Fibroblast of the aortic adventitia (primary cell): ENCODE measurements at places on chromosomes 11 and 22.

DNA sequence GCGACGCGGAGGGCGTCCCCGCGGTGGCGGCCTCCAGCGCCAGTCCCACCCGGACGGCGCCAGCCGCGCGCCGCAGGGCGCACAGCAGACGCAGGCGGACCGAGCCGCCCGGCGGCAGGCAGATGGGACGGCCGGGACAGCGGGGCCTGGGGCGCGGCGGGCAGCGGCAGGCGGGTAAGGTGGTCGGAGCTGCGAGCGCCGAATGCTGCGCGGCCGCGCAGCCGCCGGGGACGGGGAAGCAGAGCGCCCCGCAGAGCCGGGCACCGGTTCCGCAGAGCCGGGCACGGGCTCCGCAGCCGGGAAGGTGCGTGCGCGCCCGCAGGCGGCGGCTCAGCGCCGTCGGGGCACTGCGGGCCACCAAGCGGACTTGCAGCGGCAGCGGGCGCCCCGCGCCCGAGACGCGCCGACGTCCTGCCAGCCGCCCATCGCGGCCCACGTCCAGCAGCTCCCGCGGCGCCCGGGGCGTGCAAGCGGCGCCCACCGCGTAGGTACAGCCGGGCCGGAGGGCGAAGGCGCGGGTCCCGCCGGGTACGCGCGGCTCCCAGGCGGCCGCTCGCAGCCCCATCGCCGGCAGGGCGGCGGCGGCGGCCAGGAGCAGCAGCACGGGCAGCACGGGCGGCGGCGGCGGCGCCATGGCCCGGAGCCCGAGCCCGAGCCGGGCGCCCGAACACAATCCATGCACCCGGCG is 739 bp downstream of the CELSR1 start:
- no peak for DNase-seq

- DNase-seq = no peak
These were observed 500 bp upstream of the ADSL start for GRCh38 chr22:40345815-40346184.

- no peak for DNase-seq
These were observed 351.2 kb upstream of the API5 start for GRCh38 chr11:42960521-42961088.

GRCh38 chr11:2136209-2136951 is 2.8 kb downstream of the IGF2 start:
- DNase-seq = no peak

GRCh38 chr22:41538583-41538982 is 5.7 kb downstream of the POLR3H start:
- DNase-seq = no peak

- no peak for DNase-seq
These were observed 51.6 kb downstream of the CLMP start for GRCh38 chr11:123143476-123143875.

DNA sequence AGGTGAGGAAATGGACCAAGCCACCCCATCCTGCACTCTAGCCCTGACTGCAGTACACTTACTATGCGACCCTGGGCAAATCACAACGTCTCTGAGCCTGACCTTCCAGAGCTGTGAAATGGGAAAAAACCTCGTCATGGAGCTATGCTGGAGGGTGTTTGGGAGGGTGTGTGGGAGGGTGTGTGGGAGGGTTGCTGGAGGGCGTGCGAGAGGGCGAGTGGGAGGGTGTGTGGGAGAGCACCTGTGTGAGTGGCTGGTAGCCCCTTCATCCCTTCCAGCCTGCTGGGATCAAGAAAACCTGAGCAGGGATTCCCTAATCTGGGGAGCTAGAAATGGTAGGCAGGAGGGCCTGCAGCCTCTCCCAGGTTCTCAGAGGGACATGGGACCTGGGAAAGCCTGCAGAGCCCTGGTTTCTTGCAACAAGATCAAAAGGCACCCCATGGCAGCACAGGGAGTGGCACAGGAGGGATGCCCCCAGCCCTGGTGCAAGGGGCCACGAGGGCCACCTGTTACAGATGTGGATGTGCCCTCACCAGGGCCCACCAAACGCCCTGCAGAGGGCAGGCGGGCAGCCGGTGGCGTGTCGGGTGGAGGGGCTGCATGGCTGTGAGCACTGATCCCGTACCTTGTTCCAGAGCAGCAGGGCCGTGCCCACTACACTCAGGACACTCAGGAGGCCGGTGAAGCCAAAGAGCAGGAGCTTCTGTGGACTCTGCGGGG is 23.2 kb downstream of the NFAM1 start:
- no peak for DNase-seq

- DNase-seq = no peak
These were observed 16.4 kb downstream of the ZBED4 start for GRCh38 chr22:49869845-49870712.

DNA sequence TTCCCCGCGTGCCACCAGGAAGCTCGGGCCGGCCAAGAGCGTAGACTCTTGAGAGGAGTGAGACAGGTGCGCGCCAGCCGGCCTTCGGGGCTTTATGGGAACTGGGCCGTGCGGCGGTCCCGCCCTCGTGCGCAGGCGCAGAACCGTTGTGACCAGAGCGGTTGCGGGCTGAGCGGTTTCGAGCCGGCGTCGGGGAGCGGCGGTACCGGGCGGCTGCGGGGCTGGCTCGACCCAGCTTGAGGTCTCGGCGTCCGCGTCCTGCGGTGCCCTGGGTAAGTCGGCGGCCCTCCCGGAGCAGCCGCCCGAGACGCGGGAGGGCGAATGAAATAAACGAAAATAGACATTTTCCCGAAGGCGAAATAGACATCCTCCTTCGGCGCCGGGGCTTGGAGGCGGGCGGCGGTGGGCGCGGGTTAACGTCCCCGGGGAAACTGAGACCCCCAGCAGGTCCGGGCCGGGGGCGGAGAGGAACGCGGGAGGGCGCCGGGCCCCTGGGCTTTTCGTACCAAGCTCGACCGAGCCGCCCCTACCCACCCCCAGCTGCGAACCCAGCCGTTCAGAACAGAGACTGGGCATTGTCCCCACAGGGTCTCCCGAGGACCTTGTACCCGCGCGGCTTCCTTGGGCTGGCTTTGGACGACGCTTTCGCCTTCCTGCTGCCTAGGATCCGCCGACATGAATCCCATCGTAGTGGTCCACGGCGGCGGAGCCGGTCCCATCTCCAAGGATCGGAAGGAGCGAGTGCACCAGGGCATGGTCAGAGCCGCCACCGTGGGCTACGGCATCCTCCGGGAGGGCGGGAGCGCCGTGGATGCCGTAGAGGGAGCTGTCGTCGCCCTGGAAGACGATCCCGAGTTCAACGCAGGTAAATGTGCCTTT is at the start of gene ASRGL1:
TSS of gene ASRGL1 (plus strand) at position 146 of the 879 bp plus-strand sequence. CDS start at position 676, 530 bp downstream.
- peak; percentile 34 for DNase-seq

GRCh38 chr11:44928144-44928543 is 22.5 kb downstream of the TP53I11 start:
- no peak for DNase-seq

- DNase-seq = no peak
These were observed 131.4 kb downstream of the DCDC1 start for GRCh38 chr11:31237819-31238760.

GRCh38 chr11:27471589-27472397 is 797 bp downstream of the LGR4 start:
- no peak for DNase-seq

GRCh38 chr11:65781152-65781961 is 581 bp upstream of the AP5B1 start:
- DNase-seq = peak; percentile 9

GRCh38 chr11:47917599-47918369 is 62.6 kb upstream of the PTPRJ start:
- peak; percentile 100 for DNase-seq

GRCh38 chr11:30496935-30497334 is 89.2 kb downstream of the MPPED2 start:
- DNase-seq = no peak

DNA sequence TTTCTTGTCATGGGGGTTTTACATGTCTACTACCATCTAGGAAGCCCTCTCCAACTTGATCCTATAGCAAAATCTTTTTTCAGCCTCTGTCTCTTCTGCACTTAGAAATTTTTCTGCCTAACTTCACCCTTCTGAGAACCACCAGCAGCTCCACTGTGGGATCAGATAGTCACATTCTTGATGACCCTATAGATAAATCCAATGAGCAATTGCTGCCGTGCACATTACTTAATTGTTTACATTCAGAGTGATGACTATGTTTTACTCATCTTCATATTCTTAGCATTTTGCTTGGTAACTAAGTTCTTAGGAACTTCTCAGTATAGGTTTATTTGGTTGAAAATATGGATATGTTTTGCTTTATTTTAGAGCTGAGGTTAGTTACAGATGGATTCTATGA is 12.4 kb upstream of the ETS1 start:
- DNase-seq = no peak

DNA sequence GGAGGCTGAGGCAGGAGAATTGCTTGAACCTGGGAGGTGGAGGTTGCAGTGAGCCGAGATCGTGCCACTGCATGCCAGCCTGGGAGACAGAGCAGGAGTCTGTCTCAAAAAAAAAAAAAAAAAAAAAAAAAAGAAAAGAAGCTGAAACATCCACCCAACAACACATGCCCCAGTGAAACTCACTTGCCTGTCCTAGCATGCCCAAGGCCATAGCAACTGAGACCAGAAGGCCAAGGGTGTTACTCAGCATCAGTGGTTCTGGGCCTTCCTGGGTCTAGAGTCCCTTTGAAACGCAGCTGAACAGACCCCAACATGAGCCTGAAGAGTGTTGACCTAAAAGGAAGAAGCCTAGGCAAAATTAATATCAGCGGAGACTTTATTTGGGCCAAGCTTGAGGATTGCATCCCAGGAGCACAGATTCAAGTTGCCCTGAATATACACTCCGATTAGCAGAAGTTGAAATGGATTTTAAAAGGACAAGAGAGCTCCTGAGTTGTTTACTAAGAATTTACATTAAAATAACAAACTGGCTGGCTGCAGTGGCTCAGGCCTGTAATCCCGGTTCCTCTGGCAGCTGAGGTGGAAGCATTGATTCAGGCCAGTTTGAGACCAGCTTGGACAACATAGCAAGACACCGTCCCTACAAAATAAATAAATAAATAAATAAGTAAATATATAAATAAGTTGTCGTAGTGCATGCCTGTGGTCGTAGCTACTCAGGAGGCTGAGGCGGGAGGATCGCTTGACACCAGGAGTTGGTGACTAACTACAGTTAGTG is 7.0 kb downstream of the PRDX5 start:
- DNase-seq = no peak

GRCh38 chr11:120642196-120642894 is 130.8 kb downstream of the GRIK4 start:
- no peak for DNase-seq

DNA sequence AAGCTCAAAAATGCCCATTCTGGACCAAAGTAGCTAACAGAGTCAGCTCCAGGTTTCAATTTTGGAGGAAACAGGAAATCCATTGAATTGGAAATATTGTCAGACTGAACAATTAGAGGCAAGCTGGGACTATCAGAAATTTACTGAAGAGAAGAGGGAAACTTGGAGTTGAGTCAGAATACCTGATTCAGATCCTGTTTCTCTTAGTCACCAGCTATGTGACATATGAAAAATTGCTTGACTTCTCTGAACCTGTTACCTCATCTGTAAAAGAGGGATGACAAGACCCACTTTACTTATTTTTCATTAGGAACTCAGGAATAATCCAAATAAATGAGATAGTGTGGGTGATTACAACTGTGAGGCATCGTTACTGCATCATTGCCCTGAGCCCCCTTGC is 148.9 kb upstream of the CADM1 start:
- no peak for DNase-seq

DNA sequence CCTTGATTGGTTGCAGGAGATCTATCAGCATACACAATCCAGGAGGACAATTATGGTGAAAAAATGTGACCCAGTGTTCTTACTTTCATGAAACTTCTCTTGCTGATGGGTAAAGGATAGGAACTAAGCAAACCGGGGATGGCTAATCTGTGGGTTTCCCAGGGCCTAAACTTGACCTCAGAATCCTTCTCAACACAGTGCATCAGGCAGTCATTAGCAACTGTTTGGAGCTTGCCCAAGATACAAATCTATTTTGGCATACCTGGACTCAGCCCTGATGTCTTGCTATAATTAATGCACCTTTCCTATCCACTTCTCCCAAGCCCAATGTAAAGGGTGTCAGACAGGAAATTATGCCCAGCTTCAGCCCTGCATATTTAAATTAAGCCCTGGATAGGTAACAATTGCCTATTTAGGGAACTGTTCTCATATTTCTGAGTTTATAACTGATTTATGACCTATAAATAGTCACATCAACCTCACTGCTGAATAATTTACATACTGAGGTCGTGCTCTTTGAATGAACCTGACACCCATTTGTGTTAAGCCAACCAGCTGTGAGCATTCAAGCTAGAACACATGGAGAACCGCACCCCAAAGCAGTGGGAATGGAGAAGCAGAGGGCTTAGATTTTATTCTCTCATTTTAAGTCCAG is 9.2 kb upstream of the PHF21A start:
- DNase-seq = no peak

DNA sequence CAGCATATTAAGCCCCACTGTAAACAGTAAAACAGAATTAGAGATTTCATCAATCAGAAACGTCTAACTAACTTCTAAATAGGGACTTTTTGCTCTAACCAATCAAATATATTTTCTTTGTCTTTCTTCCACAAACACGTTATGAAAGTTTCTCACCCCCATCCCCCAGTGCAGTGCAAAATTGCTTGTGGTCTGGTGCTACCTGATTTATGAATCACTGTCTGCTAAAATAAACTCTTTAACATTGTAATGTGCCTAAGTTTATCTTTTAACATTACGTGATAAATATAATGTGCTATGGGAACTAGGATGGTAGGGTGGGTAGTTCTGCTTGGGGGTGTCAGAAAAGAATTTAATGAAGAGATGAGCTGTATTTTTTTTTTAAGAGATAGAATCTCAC is 47.3 kb upstream of the SLC5A1 start:
- DNase-seq = no peak

DNA sequence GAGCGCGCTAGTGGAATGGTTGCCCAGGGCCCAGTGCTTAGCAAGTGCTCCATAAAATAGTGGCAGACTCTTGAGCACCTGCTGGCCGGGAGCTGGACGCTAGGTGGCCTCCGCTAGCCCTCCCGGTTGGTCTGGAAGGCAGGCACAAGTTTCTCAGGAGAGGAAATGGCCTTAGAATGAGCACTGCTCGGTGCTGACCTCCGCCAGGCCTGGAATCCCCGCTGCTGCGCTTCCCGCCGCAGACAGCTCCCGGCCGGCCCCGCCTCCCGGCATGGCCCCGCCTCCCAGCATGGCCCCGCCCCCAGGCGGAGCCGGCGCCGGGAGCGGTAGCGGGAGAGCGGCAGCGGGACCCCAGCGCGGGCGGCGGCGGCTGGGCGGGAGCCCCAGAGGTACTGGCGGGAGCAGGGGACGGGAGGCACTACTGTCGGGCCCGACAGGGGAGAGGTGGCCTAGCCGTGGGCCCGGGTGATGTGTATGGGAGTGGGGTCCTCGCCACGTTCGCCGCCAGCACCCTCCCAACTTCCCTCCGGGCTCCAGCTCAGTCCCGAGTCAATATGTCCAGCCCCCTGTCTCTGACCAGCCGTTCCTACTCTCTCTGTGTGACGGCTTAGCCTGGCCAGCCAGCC is at the start of gene SIPA1:
TSS of gene SIPA1 (plus strand) at position 308 of the 626 bp plus-strand sequence. CDS start 2,821 bp downstream, outside the sequence.
- peak; percentile 81 for DNase-seq

- DNase-seq = no peak
These were observed 5.0 kb downstream of the SLC1A2 start for GRCh38 chr11:35414311-35414710.

DNA sequence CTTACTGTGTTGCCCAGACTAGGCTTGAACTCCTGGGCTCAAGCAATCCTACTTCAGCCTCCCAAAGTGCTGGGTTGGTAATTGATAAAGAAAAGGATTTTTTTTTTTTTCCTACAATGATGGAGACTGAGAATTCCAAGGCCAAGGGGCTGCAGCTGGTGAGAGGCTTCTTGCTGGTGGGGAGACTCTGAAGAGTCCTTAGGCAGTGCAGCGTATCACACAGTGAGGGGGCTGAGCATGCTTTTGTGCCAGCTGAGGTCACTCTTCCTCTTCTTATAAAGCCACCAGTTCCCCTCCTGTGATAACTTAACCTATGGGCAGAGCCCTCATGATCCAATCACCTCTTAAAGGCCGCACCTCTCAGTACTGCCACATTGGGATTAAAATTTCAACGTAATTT is 28.2 kb upstream of the CCDC81 start:
- no peak for DNase-seq
